ENCODE measurements at places on chromosomes 16 and 17.

- no peak for DNase-seq
Measured at GRCh38 chr16:22161999-22162655, at the start of gene SDR42E2. Gene SDR42E2, plus strand, starts transcription at chr16:22162506. Its CDS starts 3,077 bp downstream, at chr16:22165583.

DNA sequence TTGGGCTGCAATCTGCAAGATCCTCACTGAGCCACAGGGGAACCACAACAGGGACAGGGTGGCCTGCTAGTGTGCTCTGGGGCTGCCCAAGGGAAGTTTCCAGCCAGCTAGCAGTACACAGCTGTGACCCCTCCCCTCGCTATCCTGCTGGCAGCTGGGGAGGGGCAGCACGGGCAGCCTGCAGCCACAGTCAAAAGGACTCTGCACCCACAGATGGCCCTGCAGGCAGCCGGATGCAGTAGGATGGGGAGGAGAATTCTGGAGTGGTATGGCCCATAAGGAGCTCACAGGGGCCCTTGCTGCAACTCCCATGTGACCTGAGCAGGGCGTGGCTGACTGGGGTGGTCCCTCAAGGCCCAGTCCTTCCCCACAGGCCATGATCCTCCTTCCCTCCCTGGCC is 74.3 kb downstream of the PLD6 start:
- no peak for DNase-seq

GRCh38 chr16:7440886-7441400 is 108.3 kb downstream of the RBFOX1 start:
- DNase-seq, result no peak

GRCh38 chr16:2009791-2010510 is at the start of gene ZNF598:
Gene ZNF598, minus strand, starts transcription at chr16:2009821.
- no peak for DNase-seq

DNA sequence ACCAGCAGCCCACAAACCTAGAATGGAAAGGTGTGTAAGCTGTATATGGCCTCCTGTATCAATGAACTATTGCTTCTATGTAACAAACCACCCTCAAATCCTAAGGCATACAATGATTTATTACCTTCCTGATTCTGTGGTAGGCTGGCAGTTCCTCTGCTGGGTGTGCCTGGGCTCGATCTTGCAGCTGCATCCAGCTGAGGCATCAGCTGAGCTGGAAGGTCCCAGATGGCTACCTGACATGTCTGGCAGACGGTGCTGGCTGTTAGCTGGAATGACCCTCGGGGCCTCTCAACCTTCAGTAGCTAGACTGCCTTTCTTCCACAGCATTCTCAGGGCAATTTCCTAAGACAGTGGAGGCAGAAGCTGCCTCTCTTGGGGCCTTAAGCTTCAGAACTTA is 152.7 kb downstream of the RAB11FIP4 start:
- no peak for DNase-seq

- DNase-seq, result no peak
Measured at GRCh38 chr17:3697103-3697476, 1.1 kb upstream of the P2RX5 start.

- no peak for DNase-seq
Measured at GRCh38 chr17:49764559-49765180, 739 bp upstream of the FAM117A start.

DNA sequence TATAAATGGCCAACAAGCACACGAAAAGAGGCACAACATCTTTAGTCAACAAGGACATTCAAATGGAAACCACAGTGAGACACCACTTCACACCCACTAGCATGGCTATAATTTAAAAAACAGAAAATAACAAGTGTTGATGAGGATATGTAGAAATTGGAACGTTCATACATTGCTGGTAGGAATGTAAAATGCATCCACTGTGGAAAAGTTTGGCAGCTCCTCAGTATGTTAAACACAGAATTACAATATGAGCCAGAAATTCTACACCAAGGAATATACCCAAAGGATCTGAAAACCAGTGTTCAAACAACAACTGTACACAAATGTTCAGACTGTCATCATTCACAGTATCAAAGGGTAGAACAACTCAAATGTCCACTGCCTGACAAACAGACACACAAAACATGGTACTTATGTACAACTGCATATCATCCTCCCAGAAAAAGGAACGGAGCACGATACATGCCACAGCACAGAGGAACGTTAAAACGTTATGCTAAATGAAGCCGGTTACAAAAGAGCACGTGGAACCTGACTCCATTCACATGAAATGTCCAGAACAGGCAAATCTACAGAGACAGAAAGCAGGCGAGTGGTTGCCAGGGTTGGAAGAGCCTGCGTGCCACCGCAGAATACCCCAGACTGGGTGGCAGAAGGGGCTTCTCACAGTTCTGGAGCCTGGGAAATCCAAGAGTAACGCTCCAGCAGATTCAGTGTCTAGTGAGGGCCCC is 32.8 kb upstream of the METRNL start:
- no peak for DNase-seq

GRCh38 chr16:48014349-48015135 is 141.3 kb downstream of the ABCC12 start:
- no peak for DNase-seq

- DNase-seq, result no peak
Measured at GRCh38 chr17:32100971-32101631, 41.2 kb upstream of the RHOT1 start.

- DNase-seq, result no peak
Measured at GRCh38 chr16:29675811-29676643, 3.0 kb upstream of the QPRT start.

GRCh38 chr17:77145224-77145611 is 4.4 kb downstream of the SEC14L1 start:
- DNase-seq, result no peak

GRCh38 chr16:397135-397661 is at the start of gene NME4:
Gene NME4, plus strand, starts transcription at chr16:397199. Its CDS starts 24 bp downstream, at chr16:397223.
- no peak for DNase-seq

- no peak for DNase-seq
Measured at GRCh38 chr16:83552930-83553329, 254.8 kb upstream of the HSBP1 start.

DNA sequence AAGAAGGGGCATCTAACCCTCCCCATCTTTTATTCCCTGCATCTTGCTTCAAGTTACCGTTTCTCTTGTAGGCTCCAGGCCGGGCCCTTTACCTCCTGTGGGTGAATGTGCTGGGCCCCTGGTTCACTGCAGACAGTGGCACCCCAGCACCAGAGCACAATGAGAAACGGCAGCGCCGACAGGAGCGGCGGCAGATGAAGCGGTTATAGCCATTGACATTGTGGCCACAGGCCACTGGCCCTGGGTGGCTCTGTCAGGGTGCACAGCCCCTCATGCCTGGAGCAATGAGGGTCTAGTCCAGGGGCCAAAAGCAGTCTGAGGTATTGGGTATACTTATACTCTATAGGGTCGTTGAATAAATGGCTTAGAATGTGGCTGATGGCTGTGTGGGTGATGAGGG is 2.0 kb downstream of the TMEM208 start:
- no peak for DNase-seq

DNA sequence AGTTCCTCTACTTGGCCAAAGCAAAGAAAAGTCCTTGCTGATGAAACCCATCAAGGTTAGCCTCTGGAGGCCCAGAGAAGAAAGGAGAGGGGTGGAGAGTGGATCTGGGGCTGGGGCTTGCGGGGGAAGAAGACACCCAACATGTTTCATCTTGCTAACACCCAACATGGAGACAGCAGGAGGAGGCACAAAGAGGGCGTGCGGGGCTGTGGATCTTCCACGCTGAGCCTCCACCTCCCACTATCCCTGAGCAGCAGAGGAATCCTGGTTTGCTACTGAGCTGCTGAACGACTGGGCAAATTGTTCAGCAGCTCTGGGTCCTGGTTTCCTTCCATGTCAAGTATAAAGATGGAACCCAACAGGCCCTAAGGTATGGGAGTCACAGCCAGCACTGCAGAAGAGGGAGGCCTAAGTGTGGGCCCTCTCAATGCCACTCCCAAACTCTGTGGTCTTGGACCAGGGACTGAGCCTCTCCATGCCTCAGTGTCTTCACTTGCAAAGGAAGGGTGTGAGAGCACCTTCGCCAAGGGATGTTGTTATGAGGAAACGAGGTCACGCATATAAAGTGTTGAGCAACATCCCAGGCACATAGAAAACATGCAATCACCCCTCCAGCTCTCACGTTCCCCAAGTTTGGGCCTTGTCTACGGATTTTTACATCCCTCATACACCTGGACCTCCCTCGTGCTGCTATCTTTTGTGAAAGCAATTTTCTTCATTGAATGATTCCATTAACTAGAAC is 122.5 kb downstream of the XYLT1 start:
- DNase-seq, result no peak

- DNase-seq, result no peak
Measured at GRCh38 chr16:27691721-27692120, 141.8 kb downstream of the KATNIP start.

- no peak for DNase-seq
Measured at GRCh38 chr16:19472482-19472881, 49.4 kb downstream of the GDE1 start.

DNA sequence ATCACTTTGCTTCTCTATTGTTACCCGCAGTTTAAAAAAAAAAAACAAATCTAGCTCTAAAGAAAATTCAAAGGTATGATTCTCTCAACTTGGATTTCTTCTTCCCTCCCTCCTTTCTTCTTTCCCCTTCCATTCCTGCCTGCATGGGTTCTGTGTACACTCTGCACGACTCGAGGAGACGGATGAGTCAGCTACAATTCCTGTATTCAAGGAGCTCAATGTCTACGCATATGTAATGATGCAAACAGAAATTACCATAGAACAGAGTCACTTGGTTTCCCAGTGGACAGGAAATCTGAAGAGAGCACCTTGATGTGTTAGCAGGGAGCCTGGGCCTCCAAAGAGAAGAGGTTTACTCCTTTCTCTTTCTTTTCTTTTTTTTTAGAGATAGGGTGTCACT is 92.3 kb downstream of the VPS53 start:
- no peak for DNase-seq

GRCh38 chr17:37605081-37605480 is 4.1 kb downstream of the SYNRG start:
- DNase-seq, result no peak

DNA sequence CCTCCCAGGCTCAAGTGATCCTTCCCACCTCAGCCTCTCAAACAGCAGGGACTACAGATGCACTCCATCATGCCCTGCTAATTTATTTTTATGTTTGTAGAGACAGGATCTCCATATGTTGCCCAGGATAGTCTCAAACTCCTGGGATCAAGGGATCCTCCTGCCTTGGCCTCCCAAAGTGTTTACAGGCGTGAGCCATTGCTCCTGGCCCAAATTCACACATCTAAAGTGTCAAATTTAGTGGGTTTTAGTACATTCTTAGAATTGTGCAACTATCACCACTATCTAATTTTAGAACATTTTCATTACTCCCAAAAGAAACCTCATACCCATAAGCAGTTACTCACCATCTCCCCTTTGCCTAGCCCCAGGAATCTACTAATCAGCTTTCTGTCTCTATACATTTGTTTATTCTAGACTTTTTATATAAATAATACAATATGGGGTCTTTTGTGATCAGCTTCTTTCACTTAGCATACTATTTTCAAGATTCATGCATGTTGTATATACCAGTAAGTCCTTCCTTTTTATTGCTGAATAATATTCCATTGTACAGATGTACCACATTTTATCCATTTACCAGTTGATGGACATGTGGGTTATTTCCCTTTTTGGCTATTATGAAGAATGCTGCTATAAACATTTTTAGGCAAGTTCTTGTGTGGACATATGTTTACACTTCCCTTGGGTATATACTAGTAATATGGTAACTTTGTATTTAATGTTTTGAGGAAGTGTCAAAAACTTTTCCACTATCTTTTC is 25.1 kb upstream of the ITGA2B start:
- no peak for DNase-seq

- no peak for DNase-seq
Measured at GRCh38 chr17:39636587-39636926, 387 bp upstream of the STARD3 start.

DNA sequence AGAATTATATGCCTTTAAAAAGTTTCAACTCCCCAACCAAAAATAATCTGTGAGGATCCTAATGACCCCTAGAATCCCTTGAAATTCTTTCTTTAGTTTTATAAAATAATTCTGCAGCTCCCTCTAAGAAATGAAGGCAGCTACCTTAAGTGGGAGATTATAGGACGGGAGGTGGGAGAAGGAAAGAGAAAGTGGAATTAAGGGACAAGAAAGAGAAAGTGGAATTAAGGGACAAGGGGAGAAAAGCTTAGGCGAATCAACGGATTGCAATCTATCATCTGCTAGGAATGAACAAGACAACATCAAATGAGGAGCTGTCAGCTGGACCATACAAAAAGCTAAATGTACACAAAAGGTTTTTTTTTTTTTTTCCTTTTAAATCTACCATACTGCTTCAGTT is 262.0 kb downstream of the ZFHX3 start:
- DNase-seq, result no peak

GRCh38 chr17:75428543-75429469 is 23.3 kb upstream of the GRB2 start:
- no peak for DNase-seq

DNA sequence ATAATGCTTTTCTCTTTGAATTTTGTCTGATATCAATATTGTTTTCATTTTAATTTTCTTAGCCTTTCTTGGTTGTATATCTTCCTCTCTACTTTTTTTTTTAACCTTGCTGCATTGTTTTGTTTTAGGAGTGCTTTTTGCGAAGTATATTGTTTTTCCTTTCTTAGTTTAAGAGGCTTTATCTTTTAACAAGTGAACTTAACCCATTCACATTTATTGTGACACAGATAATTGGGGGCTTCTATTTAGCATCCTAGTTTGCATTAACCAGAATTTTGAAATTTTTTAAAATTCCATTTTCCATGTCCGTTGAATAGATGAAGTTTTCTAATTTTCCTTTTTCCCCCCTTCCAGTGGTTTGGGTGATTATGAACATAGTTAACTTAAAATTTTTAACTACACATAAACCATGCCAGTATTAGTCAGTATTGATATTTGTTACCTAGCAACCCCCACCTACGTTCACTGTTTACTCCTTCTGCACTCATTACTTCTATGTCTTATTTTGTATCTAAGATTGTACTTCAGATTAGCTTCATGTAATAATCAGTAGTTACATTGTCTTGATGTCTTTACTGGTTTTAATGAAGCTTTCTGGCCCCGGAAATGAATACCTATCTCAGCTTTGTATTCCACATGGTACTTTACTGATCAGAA is 44.4 kb downstream of the TNRC6A start:
- DNase-seq, result no peak

- DNase-seq, result no peak
Measured at GRCh38 chr17:74239172-74239571, 25.8 kb downstream of the TTYH2 start.

- peak; percentile 77 for DNase-seq
Measured at GRCh38 chr17:8119581-8120519, 1.5 kb upstream of the ALOXE3 start.

- no peak for DNase-seq
Measured at GRCh38 chr16:57711-58110, 4.1 kb downstream of the SNRNP25 start.

DNA sequence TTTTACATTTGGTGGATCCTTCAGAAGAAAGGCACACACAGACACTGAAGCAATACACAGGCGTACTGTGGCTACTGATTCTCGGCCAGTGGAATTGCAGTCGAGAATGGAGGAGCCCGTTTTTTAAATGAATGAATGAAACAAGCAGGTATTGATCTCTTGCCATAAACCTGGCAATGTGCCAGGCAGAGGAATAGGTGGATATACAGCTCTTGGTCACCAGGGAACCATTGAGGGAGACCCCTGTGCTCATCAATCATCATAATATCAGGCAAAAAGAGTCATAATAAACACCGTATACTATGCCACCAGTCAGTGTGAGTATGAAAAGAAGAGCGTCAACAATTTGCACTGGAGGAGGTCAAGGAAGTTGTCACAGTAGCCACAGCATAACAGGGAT is 140.3 kb upstream of the FOXF1 start:
- DNase-seq, result no peak

- DNase-seq, result no peak
Measured at GRCh38 chr17:55171634-55172328, 93.0 kb upstream of the HLF start.

GRCh38 chr17:77465358-77466041 is 324.7 kb downstream of the SEC14L1 start:
- DNase-seq, result no peak
